ENCODE measurements at places on chromosomes 1 and 21.

DNA sequence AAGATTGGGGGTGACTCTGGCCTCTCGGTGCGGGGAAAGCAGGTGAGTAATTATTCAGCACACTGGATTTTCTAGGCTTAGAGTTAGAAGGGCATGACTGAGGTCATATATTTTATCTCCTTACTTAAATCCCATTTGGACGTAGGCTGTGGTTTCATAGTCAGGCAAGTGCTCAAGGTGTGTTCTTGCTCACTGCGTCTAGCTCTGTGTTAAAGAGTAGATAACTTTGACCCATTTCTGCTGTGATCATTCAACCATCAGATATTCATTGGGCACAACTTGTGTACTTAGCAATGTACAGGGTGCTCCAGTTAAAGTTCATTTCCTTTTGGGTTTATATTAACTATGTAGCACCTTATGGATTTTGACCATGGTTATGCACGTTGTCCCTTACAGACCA, 14.6 kb downstream of the PFKFB2 start:
- no peak for DNase-seq

- DNase-seq: no peak
These were observed 26.3 kb upstream of the TSPAN2 start for GRCh38 chr1:115115521-115116161.

GRCh38 chr1:68453060-68453670, 3.4 kb upstream of the RPE65 start:
- DNase-seq: no peak

GRCh38 chr1:62022382-62022983, 172.2 kb upstream of the L1TD1 start:
- no peak for DNase-seq

DNA sequence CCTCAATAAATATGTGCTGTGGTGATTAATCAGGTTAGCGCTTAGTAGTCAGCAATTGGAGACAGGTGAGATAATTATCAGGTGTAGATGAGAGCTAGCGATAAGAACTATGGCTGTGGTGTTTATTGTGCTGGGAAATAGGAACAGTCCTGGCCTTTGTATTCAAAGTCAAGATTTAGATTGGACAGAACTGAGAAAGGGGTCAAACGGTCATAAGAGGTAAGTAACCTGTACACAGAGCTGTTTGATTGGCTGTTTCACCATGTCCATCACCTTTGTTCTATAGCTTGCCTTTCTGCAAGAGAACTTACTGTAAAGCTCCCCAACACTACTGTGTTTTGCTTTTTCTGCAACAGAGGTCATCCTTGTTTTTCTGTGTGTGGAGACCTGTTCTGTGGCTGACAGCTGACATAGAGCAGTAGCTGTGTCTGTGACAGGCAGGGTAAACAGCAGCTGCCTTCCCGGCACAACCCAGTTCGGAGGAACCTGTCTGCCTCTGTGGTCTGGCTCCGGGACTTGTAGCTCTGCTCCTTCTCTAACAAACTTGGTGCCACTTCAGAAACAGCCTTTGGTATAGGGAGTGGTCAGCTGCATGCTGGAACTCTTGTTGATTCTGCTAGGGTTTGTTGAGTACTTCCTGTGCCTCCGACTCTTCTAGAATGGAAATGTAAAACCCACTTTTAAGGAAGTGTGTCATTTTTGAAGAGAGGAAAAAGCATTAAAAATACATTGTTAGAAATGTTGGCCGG, 21.1 kb upstream of the CDC42 start:
- no peak for DNase-seq

DNA sequence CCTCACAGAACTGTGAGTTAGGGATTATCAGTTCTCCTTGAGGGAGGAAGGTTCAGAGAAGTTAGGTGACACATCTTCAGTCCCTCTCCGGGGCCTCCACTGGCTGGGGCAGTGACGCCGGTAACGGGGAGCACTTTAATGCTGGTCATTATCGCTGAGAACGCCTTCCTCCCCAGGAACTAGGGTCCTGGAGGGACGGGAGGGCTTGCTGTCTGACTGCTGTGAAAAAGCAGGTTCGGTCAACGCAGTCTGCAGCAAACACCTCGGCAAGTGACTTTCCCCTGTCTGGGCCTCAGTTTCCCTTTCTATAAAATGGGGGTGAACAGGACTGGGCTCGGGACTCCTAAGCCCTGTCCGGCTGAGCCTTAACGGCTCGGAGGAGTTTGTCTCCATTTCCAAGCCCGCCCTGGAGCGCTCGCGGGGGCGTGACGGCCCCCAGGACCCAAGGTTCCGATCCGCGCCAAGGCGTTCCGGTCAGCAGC, 341 bp upstream of the TMEM61 start:
- no peak for DNase-seq

GRCh38 chr1:213425376-213426030, 374.5 kb downstream of the RPS6KC1 start:
- no peak for DNase-seq

- no peak for DNase-seq
These were observed 68.8 kb downstream of the GRIK3 start for GRCh38 chr1:36965275-36966159.

GRCh38 chr1:165937829-165938228, 110.4 kb downstream of the UCK2 start:
- no peak for DNase-seq

DNA sequence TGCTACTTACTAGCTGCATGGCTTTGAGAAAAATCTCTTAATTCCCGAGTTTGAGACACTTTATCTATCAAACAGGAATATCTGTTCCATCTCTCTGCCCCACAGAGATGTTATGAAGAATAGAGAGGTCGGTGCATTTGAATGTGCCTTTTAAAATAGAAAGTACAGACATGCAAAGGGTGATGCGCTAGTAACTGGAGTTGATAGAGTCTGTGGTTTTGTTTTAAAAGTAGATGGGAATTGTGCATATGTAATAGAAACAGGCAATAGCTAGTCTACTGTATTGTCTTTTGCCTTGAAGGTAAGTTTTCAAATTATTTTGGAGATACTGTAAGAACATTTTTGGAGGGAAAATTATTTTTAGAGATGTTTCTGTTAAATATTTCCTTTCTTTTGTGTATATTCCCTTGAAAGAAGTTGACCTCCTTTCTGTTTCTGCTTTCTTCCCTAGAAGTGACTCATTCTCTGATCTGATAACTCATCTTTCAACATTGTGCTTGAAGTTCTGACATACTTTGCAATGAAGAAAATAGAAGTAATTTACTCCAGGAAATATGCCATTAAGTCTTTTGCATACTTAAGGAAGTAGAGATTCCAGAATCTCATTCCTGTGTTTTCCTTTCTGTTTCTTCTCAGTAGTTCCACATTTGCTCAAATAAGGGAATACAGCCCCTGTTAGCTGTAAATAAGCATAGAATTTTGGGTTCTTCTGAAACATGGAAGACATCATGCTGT, 151.6 kb downstream of the SDCCAG8 start:
- DNase-seq: no peak

- no peak for DNase-seq
These were observed 1095.3 kb downstream of the TTLL7 start for GRCh38 chr1:82903626-82904025.

DNA sequence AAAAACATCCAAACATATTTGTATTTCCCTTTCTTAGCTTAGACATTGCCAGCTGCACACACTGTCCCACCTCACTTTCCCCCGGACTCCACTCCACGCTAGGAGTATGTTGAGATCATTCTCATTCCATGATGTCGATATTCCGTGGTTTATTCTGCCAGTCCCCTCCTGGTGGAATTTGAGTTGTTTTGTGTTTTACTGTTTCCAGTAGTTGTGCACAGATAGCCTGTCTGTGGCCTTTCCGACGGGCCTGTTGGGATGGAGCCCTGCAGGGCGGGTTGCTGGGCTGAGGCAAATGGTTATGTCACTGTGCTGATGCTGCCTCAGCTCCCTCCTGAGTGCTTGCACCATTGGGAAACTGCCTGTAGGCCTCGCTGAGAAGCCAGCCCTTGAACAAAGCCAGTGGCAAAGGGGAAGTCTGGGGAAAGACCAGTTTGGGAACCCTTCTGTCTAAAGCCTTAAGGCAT, 12.8 kb downstream of the TRAPPC10 start:
- DNase-seq: peak; percentile 52

GRCh38 chr1:234842726-234843641, 233.0 kb upstream of the IRF2BP2 start:
- DNase-seq: no peak

DNA sequence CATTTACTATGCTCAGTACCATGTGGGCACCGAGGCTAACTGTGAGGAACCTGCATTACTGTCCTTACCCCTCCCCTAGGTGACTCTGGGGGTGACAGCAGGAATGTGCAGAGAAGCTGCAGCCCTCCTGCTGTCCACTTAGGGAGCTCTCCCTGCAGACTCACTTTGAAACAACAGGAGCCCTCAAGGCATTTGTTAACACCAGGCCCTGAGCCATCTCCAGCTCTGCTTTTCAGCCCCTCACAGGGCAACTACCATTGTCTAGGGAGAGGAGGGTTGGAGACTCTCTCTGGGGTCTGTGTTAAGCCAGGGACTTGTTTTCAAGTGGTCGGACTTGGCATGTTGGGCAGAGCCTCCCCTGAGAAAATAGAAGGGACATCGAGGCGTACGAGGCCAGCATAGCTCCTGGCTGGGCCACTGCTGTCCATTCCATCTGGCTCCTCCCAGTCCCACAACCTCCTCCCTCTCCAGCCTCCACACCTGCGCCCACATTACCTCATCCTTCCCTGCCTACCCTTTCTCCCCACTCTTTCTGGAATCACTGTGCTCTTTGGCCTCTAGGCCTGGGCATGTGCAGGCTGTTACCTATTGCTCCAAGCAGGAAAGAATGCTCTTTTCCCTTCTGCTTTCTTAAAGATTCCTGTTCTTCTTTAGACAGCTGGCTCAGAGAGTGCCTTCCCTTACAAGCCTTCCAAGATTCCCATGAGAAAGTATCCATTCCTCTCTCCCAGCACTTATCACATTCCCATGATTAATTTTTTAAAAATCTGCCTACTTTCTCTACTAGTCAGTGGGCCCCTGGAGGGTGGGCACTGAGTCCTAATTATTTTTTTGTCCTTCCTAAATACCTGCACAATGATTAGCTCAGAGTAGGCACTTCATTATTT, 102.7 kb upstream of the GCLM start:
- DNase-seq: no peak

DNA sequence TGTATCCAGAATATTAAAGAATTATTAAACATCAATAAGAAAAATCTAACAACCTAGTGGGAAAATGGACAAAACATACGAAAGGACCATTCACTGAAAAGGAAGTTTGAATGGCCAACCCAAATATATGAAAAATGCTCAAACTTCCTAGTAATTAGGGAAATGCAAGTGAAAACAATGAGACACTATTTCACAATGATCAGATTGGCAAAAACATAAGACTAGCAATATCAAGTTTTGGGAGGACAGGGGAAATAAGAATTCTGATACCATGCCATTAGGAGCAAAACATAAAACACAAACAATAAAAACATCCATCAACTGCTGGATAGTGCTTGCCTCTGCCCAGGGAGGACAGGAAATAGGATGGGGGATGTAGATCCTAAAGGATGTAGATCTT, 14.3 kb downstream of the XCL2 start:
- no peak for DNase-seq

- DNase-seq: no peak
These were observed 48.9 kb downstream of the KIAA1614 start for GRCh38 chr1:180961622-180962021.

- no peak for DNase-seq
These were observed 7.0 kb downstream of the LRRC71 start for GRCh38 chr1:156927215-156928042.

- no peak for DNase-seq
These were observed 6.2 kb downstream of the SLC2A1 start for GRCh38 chr1:42952303-42953001.

DNA sequence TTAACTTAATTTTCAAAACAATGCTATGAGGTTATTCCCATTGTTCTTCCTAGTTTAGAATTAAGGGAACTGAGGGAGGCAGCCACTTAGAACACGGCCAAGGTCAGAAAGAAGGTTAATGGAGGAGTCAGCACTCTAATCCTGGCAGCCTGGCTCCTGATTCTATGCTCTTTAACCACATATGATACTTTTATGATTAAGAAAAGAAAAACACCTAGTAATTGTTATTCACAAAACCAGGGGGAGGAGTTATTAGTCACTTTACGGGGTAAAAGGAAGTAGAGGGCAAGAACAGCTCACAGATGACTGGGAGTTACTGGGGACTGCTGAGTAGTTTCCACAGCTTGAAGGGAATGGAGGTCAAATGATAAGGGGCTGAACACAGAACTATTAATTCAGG, 38.6 kb downstream of the GADD45A start:
- DNase-seq: no peak

GRCh38 chr1:224238756-224239155, 55.7 kb downstream of the DEGS1 start:
- DNase-seq: no peak

GRCh38 chr1:216450227-216450626, 27.0 kb upstream of the USH2A start:
- no peak for DNase-seq

DNA sequence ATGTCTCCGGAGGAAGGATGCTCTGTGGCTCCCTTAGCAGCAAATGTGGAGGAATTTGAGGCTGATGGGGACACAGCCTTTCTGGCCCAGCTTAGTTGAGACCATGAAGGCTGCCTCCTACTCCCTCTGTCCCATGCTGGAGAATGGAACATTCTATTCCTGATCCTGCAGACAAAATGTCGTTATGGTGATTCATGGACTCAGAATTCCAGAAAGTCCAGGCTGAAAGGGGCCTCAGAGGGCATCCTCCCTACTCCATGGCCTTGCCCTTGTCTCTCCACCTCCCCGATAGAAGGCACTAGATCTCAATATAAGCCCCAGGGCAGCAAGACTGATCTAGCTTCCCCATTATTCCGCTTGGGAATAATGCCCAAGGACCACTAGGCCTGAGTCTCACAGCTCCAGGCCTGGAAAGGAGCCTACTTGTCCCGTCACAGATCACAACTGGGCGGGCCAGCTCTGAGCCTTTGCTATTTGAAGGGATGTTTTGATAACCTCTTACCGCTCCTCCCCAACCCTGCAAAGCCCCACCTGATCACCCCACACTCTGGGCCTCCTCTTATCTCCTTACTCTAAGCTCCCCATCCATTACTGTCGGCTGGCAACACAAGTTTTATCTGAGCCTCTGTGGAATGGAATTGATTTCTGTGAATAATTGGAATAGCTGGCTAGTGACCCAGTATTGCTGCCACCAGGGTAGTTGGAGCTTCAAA, 52.8 kb upstream of the TRABD2B start:
- no peak for DNase-seq

- DNase-seq: no peak
These were observed 82.4 kb upstream of the GPR88 start for GRCh38 chr1:100455478-100456072.

DNA sequence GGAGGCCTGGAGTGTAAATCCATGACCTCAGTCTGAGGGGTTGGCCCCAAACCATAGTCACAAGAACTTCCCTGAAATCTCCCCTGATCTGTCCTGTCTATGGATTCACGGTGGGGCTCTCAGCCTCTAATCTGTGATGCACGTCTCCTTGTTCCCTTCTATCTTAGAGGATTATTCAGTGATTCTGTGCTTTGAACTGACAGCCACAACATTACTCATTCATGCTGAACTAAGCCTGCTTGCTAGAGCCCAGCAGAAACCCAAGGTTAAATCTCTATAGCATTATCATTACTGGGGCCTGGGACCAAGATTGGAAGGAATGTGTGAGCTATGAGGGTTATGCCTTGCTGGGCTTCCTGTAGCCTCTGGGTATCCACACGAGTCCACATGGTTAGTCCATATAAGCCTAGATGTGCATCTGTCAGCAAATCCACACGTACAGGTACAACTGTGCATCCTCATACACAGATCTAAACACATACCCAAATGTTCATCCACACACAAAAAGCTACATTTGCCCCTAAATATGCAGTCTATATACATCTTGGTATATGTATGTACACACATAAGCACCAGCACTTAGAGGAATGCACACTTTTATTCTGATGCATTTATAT, 22.4 kb upstream of the MAGOH start:
- DNase-seq: no peak

GRCh38 chr21:44999428-44999971, 59.7 kb downstream of the SLX9 start:
- DNase-seq: no peak

Measured in hippocampal formation (tissue), 2 donors.